ENCODE measurements at places on chromosomes 5 and 9.

- H3K36me3 ChIP-seq = no peaks in the 10 kb centered on the region
- no peak for DNase-seq
- H3K4me1 ChIP-seq = no peaks in the 10 kb centered on the region
- no peak overlapping the region for H3K27ac ChIP-seq
- no peaks in the 10 kb centered on the region for H3K27me3 ChIP-seq
Observed at GRCh38 chr5:64700765-64701164, 10.5 kb downstream of the SHISAL2B start.

DNA sequence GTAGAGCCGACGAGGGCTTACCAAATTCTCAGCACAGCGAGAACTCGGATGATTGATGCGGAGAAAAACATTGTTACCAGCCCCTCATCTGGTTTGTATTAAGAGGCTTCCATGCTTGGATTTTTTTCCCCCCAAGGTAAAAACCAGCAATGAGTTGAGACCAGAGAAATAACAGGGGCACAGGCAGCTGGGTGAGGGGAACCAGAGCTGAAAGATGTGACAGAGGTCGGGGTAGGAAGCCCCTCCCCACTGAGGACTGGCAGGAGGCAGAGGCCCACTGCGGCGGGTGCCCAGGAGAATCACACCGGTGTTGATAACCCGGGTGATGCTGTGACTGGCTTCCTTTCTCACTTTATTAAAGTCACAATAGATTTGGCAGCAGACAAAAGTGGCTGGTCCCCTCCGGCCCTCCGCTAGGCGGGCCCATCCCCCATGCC, 116.5 kb upstream of the PHYKPL start:
- no peak for DNase-seq
- H3K4me3 ChIP-seq = no peak overlapping the region
- no peaks in the 10 kb centered on the region for H3K27me3 ChIP-seq
- no peaks in the 10 kb centered on the region for H3K36me3 ChIP-seq

DNA sequence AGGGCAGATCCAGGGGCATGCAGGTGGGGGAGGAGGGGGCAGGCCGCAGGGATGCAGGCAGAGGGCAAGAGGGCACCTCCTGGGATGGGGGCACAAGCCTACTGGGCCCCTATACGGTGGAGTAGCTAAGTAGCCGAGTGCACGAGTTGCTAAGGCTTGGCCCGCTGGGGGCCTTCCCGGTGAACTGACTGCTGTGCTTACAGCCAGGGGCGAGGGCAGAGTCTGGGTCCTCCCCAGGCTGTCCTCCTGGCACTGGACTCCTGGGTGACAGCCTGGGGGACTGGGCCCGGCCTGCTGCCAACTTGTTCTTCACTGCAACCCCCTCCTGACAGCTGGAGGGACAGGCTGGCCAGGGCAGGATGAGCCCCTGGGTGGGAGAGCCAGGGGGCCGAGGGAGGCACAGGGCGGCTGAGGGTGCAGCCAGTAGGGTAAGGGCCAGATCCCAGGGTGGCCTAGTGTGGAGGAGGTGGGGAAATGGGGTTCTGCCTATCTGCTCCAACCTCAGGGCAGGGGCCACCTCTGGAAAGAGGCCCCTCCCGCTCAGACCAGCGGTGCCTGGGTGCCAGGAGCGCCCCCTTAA, 1.7 kb upstream of the EGFL7 start:
- DNase-seq = no peak
- no peaks in the 10 kb centered on the region for H3K36me3 ChIP-seq
- H3K4me3 ChIP-seq = no peak overlapping the region
- no peak overlapping the region for H3K27ac ChIP-seq
- peaks cover 7% of the 10 kb centered on the region for H3K4me1 ChIP-seq

DNA sequence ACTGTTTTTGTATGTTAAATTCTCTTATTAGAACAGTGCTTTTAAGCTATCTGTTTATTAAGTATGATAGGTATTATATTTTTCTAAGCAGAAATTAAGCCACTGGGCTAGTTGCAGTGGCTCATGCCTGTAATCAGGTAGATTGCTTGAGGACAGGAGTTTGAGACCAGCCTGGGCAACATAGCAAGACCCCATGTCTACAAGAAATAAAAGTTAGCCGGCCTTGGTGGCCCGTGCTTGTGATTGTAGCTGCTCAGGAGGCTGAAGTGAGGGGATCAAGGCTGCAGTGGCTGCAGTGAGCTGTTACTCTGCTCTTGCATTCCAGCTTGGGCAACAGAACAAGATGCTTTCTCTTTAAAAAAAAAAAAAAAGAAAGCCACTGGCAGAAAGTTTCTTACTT, 45.0 kb upstream of the LRRC70 start:
- H3K36me3 ChIP-seq = peaks cover 3% of the 10 kb centered on the region
- H3K27ac ChIP-seq = no peak overlapping the region
- H3K4me1 ChIP-seq = no peaks in the 10 kb centered on the region
- H3K4me3 ChIP-seq = no peak overlapping the region
- H3K27me3 ChIP-seq = no peaks in the 10 kb centered on the region
- DNase-seq = no peak

DNA sequence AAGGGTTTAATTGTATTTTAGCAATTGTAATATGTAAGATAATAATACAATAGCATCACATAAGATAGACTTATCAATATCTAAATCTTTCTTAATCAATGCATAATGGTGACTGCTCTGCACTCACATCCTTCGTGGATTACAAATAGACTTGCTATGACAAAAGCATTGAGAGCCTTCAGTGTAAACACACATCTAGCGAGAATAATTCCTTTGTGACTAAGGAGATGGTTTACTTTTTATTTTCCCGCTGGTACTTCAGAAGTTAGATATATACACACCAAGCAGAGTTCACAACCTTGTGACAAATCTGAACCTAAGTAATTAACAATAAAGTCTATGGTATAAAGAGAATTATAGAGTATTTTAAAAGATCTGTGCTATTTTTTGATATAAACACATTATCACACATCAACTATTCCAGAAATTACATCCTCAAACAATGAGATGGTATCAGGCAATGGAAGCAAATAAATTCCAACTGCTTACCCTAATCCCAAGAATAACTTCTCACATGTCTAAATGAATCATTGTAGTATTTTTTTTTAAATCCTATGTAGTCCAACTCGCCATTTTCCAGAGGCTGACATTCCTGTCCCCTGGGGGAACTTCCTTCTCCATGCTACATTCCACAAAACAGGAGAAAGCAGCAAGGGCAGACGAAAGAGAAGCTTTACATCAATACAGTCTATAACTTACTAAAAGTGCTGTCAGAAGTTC, 51.2 kb downstream of the MAPKAP1 start:
- DNase-seq = no peak
- H3K4me3 ChIP-seq = no peak overlapping the region
- H3K4me1 ChIP-seq = no peaks in the 10 kb centered on the region
- no peak overlapping the region for H3K27ac ChIP-seq
- no peaks in the 10 kb centered on the region for H3K36me3 ChIP-seq

GRCh38 chr9:88949425-88949824, 41.8 kb upstream of the S1PR3 start:
- no peaks in the 10 kb centered on the region for H3K36me3 ChIP-seq
- peaks cover 8% of the 10 kb centered on the region for H3K4me1 ChIP-seq
- no peaks in the 10 kb centered on the region for H3K27me3 ChIP-seq
- peak overlapping the region; percentile 13 for H3K27ac ChIP-seq
- H3K4me3 ChIP-seq = no peak overlapping the region

DNA sequence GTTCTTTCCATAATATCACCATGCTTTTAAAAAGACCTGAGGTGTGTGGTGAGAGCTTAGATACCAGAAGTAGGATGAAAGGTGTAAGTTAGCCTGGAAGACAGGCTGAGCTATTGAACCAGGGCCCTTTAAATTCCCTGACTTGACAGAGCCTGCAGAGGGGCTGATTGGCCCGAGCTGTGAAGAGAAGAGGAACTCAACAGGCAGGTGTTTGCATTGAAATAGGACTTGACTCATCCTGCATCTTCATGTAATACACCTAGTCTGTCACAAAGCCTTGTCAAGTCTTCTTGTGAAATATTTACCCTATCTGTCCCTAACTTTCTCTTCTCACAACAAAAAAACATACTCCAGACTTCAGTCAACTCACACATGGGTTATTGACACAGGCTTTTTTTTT, 16.6 kb upstream of the ANP32B start:
- no peak overlapping the region for H3K4me3 ChIP-seq
- no peak for DNase-seq
- H3K27me3 ChIP-seq = no peaks in the 10 kb centered on the region
- H3K36me3 ChIP-seq = no peaks in the 10 kb centered on the region
- H3K4me1 ChIP-seq = no peaks in the 10 kb centered on the region

Data from large intestine (tissue), 12 donors.